ENCODE measurements at places on chromosomes 16 and 17.

DNA sequence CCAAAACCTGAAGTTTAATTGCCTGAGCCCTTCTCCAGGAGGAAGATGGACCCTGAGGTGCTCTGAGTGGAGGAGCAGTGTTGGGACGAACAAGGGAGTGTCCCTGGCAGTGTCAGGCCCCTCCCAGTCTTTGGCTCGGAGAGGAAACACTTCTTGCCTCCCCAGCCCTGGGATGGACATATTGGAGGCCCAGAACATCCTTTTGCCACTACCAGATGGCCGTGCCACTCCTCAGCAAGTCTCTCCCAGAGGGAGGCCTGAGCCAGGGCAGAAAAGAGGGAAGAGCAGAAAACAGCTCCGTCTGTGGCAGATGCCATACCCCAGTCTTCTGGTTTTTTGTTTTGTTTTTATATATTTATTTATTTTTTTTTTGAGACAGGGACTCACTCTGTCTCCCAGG is 91.5 kb upstream of the CRHR1 start:
- no peak for DNase-seq

GRCh38 chr17:50967795-50968194 is 101.6 kb upstream of the TOB1 start:
- no peak for DNase-seq

GRCh38 chr17:32259586-32259985 is 6.0 kb upstream of the RHBDL3 start:
- no peak for DNase-seq

DNA sequence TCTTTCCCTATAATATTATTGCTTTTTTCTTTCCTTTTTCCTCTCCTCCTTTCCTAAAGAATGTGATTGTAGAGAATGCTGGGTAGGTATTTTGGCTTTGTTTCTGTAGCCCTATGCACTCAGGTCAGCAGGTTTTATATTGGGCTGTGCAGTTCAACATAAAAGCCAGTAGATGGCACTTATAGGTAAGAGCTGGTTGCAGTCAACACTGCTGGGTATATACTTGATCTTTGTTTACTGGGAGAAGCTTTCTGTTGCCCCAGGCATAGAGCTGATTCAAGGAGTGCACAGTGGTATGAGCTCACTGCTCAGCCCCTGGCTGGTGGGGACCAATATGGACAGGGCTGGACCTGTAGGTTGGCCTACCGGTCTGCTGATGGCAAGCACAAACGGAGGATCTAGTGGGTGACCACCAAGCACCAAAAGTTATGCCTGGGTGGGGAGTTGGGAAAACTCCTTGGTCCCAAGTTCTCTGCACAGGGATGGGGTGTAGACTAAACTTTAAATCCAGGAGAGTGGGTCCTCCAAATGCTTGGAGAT is 378.9 kb downstream of the PMP22 start:
- DNase-seq: no peak

DNA sequence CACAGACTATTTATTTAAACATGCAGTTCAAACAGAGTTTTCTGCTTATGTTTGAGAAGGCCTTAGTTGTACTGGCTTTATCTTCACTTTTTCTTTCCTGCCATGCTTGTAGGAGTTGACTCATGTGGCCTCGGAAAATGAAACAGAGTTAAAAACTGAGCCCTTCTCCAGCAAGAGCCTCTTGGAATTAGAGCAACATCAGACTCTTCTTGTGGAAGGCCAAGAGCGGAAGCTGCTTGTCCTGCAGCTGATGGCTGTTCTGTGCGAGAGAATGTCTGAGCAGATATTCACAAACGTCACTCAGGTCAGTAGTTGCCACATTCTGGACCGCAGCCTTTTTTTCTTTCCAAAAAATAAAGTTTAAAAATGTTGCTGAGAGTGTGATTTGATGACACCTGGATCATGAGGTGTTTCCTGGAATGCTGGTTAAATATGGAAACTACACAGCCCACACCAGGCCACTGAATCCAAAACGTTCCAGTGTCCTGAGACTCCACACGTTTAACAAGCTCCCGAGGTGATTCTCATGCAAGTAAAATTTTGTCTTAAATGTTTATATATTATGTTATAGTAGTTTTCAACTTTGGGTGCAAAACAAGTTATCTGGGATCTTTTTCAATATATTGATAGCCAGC is 65.9 kb downstream of the TANGO6 start:
- no peak for DNase-seq

- no peak for DNase-seq
These were observed 120.2 kb upstream of the RCVRN start for GRCh38 chr17:10025224-10025623.

DNA sequence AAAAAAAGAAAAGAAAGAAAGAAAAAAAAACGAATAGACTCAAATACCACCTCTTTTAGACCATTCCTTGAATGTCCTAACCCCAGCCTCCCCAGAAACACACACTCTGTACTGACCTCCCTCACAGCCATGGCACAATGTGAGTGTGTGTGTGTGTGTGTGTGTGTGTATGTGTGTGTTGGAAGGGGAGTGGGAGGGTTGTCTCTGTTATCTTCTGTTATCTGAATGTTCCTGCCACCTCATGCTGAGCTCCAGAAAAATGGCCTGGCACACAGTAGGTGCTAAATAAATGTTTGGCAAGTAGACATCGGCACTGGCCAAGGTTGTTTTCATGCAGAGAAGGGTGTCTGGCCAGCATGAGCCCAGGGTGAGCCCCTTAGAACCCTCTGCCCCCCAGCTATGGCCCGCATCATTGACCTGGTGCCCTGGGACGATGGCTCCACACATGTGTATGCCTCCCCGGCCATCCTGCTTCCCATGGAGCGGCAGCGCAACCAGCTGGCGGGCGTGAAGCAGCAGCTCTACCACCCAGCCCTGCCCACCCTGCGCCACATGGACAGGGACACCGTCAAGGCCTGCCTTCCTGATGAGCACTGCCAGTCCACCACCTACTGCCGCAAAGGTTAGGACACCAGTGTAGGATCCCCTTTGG is 6.6 kb upstream of the CNGB1 start:
- DNase-seq: no peak

GRCh38 chr16:46857368-46857945 is 26.5 kb upstream of the C16orf87 start:
- no peak for DNase-seq

GRCh38 chr17:43316522-43317142 is 82.2 kb upstream of the ARL4D start:
- no peak for DNase-seq

Measured in activated T-helper 9 cell treated with anti-CD3 and anti-CD28 coated beads, Interleukin-2, amount 50 U/mL, for 16 hours (primary cell).